ENCODE measurements at places on chromosomes 2 and 18.

GRCh38 chr2:129087133-129087813 is 768.6 kb upstream of the HS6ST1 start:
- no peak for DNase-seq

DNA sequence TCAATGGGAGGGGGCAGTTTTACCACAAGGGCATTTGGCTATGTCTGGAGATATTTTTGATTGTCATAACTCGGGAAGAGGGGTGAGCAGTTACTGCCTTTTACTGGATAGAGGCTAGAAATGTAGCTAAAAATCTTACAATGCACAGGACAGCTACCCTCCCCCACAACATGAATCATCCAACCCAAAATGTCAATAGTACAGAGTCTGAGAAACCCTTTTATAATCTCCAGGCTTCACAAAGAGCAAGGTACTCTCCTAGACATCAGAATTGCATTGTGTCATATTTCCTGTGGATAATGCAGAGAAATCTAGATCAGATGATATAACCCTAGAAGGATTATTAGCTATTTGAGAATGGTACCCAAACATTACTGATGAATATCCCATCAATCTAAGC is 277.1 kb upstream of the NRP2 start:
- no peak for DNase-seq

- no peak for DNase-seq
These were observed 694 bp downstream of the UNC50 start for GRCh38 chr2:98608962-98609604.

- no peak for DNase-seq
These were observed 471.1 kb upstream of the MEX3C start for GRCh38 chr18:51668607-51669006.

DNA sequence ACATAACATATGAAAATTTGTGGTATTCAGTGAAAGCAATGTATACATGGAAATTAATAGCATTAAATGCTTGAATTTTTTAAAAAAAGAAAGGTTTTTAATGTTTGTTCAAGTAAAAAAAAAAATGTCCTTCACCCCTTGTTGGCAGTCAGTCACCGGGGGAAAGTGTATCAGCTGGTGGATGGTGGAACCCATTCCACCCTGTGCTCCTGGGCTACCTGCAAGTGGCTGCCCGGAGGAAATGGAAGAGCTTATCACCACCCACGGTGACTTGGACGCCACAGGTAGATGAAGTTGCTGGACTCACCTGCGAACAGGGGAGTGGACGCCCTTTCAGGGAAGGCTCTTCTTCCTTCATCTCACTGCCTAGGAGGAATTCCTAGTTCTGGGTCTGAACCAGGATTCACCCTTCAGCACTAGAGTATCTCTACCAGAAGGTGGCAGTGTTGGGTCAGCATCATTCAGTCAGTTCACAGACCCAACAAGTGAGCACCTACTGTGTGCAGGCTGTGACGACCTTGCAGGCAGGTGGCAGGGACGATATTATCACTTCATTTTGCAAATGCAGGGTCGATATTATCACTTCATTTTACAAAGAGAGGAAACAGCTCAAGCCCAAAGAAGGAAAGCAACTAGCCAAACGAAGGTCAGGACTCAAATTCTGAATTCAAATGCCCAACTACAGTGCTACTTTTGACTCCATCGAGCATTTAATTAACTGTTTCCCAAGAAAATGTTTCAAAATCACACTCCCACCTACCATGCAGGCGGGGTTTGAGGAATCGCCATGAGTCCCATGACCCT is 35.8 kb downstream of the CIB4 start:
- DNase-seq = no peak

GRCh38 chr2:128736046-128736688 is 417.5 kb upstream of the HS6ST1 start:
- DNase-seq = no peak

Data from left hindlimb (tissue), 1 donor.